Transverse colon (tissue), 4 donors: ENCODE measurements at places on chromosomes 3 and 15. TPM values are rescaled to one million over a fixed set of nuclear protein-coding genes. Genes with fewer than 3 reads are reported as not detected.

- no peak for DNase-seq
These were observed 77.2 kb downstream of the C3orf38 start for GRCh38 chr3:88226910-88227309.

DNA sequence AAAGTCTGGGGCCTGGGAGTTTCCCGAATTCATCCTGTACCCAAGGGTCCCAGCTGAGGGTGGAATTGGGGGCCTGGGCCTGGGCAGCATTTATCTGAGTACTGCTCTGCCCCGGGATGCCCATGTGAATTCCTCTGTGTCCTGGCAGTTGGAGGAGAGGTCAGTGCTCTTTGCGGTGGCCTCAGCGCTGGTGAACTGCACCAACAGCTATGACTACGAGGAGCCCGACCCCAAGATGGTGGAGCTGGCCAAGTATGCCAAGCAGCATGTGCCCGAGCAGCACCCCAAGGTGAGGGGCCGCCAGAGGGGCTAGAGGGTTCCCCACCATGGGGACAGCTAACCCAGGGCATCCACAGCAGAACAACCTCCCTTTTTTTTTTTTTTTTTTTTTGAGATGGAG, 6.2 kb upstream of the RCCD1 start:
- no peak for DNase-seq

DNA sequence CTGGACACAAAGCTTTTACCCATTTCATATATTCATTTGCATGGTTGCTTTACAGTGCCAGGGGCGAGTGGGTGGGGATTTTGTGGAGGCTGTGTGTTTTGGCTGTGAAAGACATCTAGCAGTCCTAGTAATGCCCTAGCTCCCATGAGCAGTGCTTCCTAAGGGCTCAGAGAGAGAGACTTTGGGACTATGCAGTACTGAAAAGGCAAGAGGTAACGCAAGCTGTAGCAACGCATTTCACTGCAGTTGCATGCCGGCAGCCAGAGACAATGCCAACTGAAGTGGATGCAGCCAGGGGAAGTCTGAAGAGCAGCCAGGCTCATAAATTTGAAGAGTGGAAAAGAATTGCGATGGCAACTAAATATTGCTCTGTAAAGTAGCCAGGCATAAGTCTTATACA, 27.4 kb upstream of the ATP10A start:
- peak; percentile 27 for DNase-seq

GRCh38 chr3:120762615-120763014, 20.1 kb downstream of the GTF2E1 start:
- DNase-seq, result no peak

DNA sequence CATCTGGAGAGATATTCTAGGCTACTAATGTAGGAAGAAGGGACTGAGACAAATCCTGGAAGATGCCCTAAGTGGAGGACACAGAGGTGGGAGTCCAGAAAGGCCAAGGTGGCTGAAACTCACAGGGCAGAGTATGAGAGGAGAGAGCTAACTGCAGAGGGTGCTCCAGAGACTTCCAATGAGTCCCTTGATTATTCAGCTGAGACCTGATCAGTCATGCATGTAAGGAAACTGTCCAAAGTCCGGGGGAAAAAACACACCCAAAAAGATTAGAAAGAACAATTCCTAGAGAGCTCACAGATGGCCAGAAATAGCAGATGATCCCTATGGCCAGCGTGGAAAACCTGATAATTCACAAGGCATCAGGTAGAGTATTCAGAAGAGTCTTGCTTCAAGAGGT, 18.7 kb upstream of the FOXP1 start:
- DNase-seq, result no peak

DNA sequence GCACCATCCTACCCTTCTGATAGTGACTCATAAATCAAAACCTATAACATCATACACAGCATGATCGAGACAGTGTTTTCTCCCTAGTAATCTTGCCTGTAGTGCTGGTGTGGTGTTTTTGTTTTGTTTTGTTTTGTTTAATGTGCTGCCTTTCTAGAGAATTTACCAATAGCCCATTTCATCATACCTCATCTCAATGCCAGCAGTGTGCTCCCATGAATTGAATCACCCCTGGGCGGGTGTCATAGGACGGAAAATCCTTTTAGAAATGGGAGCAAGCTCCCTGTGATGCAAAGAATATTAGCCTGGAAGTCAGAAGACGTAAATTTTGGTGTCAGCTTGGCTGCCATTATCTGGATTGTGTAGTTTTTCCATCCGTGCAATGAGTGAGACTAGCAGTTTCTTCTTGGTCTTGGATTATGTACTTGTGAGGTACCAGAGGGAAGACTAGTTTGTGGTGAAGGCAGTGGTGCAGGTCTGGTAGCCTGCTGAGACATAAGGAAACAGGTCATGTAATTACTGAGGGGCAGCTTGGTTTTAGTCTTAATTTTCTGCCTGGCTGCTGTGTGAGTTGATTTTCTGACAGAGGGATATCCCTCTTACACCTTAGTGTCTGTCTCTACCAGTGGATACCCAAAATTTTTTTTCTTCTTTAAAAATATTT, 29.9 kb downstream of the IGSF10 start:
- no peak for DNase-seq

GRCh38 chr3:172142051-172142863, 102.9 kb downstream of the FNDC3B start:
- DNase-seq, result no peak

DNA sequence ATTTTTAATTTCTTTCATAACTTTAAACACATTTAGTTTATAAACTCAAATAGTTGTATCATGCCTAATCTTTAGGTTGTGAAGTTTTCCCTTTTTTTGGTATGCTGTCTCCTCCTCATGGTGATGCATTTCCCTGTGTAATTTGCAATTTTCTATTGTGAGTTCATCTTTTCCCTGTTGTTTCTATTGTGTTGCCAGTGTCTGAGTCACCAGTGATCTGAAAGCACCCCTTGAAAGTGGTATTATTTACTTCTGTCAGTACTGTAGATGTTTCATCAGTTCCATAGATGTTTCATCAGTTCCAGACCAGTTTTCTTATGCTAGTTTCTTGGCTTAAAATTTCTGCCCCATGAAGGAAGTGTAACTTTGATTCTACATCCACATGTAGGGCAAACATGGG, 80.6 kb downstream of the OXSM start:
- DNase-seq, result no peak

- DNase-seq, result no peak
These were observed 21.4 kb downstream of the KPNA1 start for GRCh38 chr3:122493296-122493695.

DNA sequence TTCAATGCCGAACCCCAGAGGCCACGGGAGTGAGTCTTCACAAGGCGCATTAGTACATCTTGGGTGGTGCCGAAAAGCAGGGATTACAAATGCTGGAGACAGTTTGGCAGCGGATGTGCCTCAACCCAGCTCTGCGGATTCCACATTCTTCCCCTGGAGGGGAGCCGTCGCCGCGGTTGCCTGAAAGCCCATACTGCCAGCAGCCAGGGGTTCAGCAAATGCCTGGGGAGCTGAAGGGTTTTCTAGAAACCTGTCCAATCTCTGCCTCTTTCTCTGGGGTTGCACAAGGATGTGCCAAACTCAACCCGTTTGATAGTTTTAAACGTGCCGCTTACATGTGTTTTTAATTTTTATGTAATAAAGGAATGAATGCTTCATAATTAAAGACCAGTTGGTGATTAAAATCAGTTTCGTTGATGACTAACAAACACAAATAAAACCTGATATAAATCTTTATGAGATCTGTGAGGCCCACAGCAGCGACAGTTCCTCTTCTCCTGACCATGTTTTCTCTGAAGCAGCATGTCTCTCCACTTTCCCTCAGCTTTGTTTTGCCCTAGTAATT, 74.6 kb upstream of the LEKR1 start:
- peak; percentile 8 for DNase-seq

ENTPD3 gene
- 7.2 TPM for total RNA-seq

CD96 gene
- total RNA-seq, result 17.3 TPM

ITIH4 gene
- 6.7 TPM for total RNA-seq

ASB14 gene
- not detected for total RNA-seq

ALPK3 gene
- total RNA-seq, result 4.6 TPM

SMAD6 gene
- 6.7 TPM for total RNA-seq

CNBP gene
- total RNA-seq, result 169 TPM

ANXA2 gene
- total RNA-seq, result 718 TPM
